ENCODE measurements at places on chromosomes 7 and 10. TPM values are rescaled to one million over a fixed set of nuclear protein-coding genes. Genes with fewer than 3 reads are reported as not detected.

The PNLIPRP3 gene
- polyA plus RNA-seq, result not detected

The GPR15LG gene
- polyA plus RNA-seq, result not detected

The RAB19 gene
- polyA plus RNA-seq, result 11.0 TPM

The ZPBP gene
- not detected for polyA plus RNA-seq

The PROSER2 gene
- polyA plus RNA-seq, result 6.5 TPM

The ADAP1 gene
- polyA plus RNA-seq, result 8.1 TPM

The TCF7L2 gene
- 52.6 TPM for polyA plus RNA-seq

The NOBOX gene
- polyA plus RNA-seq, result not detected

The MAT1A gene
- 4.4 TPM for polyA plus RNA-seq

The C10orf67 gene
- polyA plus RNA-seq, result 0.03 TPM

GRCh38 chr7:131255242-131255641, 72.4 kb upstream of the MKLN1 start:
- no peaks in the 10 kb centered on the region for H3K36me3 ChIP-seq
- no peaks in the 10 kb centered on the region for H3K27me3 ChIP-seq
- DNase-seq, result no peak
- H3K27ac ChIP-seq, result no peak overlapping the region
- H3K4me1 ChIP-seq, result no peaks in the 10 kb centered on the region

GRCh38 chr7:94605031-94605430, 50.9 kb downstream of the SGCE start:
- H3K27me3 ChIP-seq, result no peaks in the 10 kb centered on the region
- H3K4me1 ChIP-seq, result no peaks in the 10 kb centered on the region
- H3K4me3 ChIP-seq, result no peak overlapping the region
- no peak for DNase-seq
- no peak overlapping the region for H3K27ac ChIP-seq

- no peaks in the 10 kb centered on the region for H3K4me1 ChIP-seq
- H3K27ac ChIP-seq, result no peak overlapping the region
- no peaks in the 10 kb centered on the region for H3K36me3 ChIP-seq
- no peak overlapping the region for H3K4me3 ChIP-seq
- H3K27me3 ChIP-seq, result no peaks in the 10 kb centered on the region
These were observed 56.0 kb upstream of the MACROH2A2 start for GRCh38 chr10:69996611-69997010.

- DNase-seq, result no peak
- H3K36me3 ChIP-seq, result no peaks in the 10 kb centered on the region
- H3K27ac ChIP-seq, result no peak overlapping the region
- peaks cover 1% of the 10 kb centered on the region for H3K27me3 ChIP-seq
- H3K4me3 ChIP-seq, result no peak overlapping the region
These were observed 365.1 kb downstream of the AUTS2 start for GRCh38 chr7:69963393-69963792.

DNA sequence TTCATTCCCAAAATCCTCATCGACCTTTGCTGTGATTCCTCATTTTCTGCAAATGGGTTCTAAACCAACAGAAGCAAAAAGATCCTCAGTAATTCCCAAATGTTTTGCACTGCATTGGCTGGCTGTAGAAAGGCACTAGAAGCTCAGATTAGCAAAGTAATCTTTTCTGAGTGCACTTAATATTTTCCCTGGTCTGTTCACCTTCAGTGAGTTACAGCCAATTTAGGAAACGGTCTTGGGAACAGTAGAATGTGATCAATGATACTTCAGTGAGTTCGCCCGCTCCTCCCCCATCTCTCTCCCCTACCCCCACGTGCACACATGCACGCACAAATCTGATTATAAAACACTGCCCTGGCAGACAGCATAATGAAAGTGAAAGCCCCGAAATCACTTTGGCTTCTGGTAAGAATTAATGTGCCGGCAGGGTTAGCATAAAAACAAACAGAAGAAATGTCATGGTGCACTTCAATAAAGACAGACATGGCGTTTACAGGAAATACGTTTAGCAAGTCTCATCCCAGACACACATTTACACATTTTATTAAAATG, 201.3 kb upstream of the CDCA7L start:
- H3K27me3 ChIP-seq, result no peaks in the 10 kb centered on the region
- DNase-seq, result no peak
- H3K4me3 ChIP-seq, result no peak overlapping the region
- H3K36me3 ChIP-seq, result peaks cover 22% of the 10 kb centered on the region

DNA sequence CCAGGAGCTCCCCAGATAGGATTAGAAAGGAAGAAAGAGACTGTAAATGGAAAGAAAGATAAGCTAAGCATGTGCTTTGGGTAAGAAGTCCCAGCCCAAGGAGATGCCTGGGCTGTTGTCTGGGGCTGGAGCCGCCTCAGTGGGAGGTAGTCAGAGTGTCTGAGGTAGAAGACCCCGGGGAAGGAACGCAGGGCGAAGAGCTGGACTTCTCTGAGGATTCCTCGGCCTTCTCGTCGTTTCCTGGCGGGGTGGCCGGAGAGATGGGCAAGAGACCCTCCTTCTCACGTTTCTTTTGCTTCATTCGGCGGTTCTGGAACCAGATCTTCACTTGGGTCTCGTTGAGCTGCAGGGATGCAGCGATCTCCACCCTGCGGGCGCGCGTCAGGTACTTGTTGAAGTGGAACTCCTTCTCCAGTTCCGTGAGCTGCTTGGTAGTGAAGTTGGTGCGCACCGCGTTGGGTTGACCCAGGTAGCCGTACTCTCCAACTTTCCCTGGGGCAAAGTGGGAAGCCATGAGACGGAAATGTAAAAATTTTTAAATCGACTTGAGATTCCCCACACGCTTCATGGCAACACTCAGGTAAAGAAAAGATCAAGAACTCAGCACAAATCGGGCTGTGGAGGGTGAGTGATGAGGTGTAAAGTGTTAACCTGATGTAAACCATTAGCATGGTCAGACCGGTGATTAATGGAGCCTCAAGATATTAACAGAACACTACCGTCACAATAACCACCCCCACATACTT, 1.3 kb downstream of the HOXA1 start:
- no peak overlapping the region for H3K27ac ChIP-seq
- H3K4me3 ChIP-seq, result no peak overlapping the region
- peaks cover 100% of the 10 kb centered on the region for H3K27me3 ChIP-seq
- H3K4me1 ChIP-seq, result peaks cover 11% of the 10 kb centered on the region

DNA sequence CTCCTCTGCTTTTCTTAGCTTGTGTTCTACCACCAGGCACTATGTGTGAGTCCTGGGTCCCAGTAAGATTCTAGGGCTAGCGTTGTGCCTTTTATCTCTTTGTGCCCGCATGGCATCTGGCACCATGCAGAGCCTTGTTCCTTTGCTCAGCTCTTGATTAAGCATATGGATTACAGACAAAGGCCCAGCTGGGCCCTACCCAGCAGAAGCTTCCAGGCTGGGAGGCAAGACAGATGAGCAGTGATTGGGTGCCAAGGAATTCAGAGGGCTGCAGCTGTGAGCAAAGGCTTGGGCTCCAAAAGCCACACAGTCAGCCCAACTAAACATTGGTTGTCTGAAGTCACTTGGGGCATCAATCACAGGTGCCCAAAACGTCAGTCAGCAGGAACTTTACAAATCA, 2.0 kb downstream of the ACSM6 start:
- peaks cover 9% of the 10 kb centered on the region for H3K4me1 ChIP-seq
- no peaks in the 10 kb centered on the region for H3K27me3 ChIP-seq
- H3K36me3 ChIP-seq, result no peaks in the 10 kb centered on the region
- H3K27ac ChIP-seq, result no peak overlapping the region
- DNase-seq, result no peak

DNA sequence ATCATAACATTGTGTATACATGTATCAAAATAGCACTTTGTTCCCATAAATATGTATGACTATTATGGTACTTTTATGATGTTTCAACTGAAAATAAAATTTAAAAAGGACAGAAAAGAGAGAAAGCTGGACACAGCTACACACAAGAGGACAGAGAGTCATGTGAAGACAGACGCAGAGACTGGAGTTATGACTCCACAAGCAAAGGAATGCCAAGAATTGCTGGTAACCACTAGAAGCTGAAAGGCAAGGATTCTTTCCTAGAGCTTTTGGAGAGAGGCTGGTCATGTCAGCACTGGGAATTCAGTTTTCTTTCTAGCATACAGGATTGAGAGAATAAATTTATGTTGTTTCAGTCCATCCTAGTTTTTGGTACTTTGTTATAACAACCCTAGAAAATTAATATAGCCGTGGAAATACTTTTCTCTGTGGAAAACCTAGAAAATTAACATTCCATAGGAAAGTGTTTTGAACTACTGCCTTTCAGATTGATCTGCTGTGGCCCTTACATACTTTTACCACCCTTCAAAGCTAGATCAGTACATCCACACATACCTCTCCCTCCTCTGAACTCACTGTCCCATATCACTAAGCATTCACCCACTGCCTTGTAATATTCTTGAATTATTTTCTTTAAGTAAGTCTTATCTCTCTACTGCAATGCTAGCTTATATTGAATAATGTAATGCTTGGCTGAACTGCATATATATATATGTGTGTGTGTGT, 575.3 kb downstream of the IPMK start:
- H3K27ac ChIP-seq, result no peak overlapping the region
- no peaks in the 10 kb centered on the region for H3K36me3 ChIP-seq
- no peaks in the 10 kb centered on the region for H3K27me3 ChIP-seq
- DNase-seq, result no peak

- H3K4me3 ChIP-seq, result no peak overlapping the region
- peaks cover 8% of the 10 kb centered on the region for H3K4me1 ChIP-seq
- no peak overlapping the region for H3K27ac ChIP-seq
- H3K27me3 ChIP-seq, result no peaks in the 10 kb centered on the region
These were observed 13.0 kb upstream of the DLG5 start for GRCh38 chr10:77939561-77940001.

DNA sequence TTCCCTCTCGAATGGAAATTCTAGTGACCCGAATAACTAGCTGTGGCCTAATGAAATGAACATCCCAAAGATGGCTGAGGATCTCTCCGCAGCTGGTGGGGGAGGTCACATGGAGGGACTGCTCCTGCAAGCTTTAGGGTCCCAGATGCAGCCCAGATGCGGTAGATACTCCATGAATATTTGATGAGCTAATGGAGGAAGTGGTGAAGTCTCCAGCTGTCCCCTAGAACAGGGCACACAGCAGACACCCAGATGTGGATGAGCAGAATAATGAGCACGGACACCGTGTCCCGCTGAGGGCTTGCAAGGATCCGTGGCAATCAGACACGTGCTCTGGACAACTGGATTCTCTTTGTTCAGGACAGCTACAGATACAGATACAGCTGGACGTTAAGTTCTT, 59.2 kb downstream of the DENND2A start:
- no peak for DNase-seq
- H3K4me3 ChIP-seq, result no peak overlapping the region
- no peaks in the 10 kb centered on the region for H3K27me3 ChIP-seq
- no peak overlapping the region for H3K27ac ChIP-seq

- no peak overlapping the region for H3K4me3 ChIP-seq
- H3K27me3 ChIP-seq, result no peaks in the 10 kb centered on the region
- H3K36me3 ChIP-seq, result no peaks in the 10 kb centered on the region
- H3K27ac ChIP-seq, result no peak overlapping the region
- H3K4me1 ChIP-seq, result no peaks in the 10 kb centered on the region
These were observed 69.5 kb upstream of the ST8SIA6 start for GRCh38 chr10:17523917-17524316.

GRCh38 chr10:132926777-132927650, 15.4 kb downstream of the CFAP46 start:
- H3K27ac ChIP-seq, result no peak overlapping the region
- no peaks in the 10 kb centered on the region for H3K4me1 ChIP-seq
- H3K27me3 ChIP-seq, result no peaks in the 10 kb centered on the region
- H3K36me3 ChIP-seq, result no peaks in the 10 kb centered on the region
- H3K4me3 ChIP-seq, result no peak overlapping the region
- DNase-seq, result no peak

GRCh38 chr7:10245406-10245805, 728.3 kb upstream of the PHF14 start:
- H3K36me3 ChIP-seq, result no peaks in the 10 kb centered on the region
- no peak overlapping the region for H3K27ac ChIP-seq
- no peaks in the 10 kb centered on the region for H3K27me3 ChIP-seq
- no peak for DNase-seq
- no peaks in the 10 kb centered on the region for H3K4me1 ChIP-seq

DNA sequence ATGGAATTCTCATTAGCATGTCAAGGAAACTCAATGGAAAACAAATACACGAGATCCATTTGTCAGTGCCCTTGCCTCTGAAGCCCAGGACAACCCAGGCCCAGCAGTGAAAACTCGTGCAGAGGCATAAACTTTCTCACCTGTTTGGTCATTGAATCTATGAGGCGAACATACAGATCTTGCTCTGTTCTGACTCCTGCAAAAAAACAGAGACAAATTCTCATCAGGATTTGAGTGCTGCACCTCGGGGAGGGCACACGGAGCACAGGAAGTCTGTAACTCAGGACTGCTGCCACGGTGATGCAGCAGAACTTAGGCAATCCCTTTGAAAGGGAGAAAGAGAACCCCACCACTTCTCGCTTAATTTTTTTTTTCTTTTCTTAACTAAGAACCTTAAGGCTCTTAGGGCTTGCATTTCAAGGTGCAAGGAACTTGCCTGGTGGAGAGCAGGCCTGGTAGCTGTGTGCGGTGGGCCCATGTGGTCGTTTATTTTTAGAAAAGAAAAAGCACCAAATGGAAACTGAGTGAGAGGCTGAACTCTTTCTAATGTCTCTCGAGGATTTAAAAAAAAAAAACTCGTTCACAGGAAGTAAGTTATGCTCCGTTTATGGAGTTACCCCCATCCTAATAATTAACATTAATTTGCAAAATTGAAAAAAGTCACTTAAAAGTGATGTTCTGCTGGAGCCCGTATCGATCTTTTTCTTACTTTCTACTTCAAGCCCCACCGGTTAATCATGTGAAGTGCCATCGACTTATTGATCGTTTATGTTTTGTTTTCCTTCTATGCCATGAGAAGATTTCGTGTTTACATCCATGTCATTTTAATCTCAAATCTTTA, 1.8 kb downstream of the EBF3 start:
- H3K4me3 ChIP-seq, result no peak overlapping the region
- H3K27ac ChIP-seq, result no peak overlapping the region
- no peaks in the 10 kb centered on the region for H3K36me3 ChIP-seq

DNA sequence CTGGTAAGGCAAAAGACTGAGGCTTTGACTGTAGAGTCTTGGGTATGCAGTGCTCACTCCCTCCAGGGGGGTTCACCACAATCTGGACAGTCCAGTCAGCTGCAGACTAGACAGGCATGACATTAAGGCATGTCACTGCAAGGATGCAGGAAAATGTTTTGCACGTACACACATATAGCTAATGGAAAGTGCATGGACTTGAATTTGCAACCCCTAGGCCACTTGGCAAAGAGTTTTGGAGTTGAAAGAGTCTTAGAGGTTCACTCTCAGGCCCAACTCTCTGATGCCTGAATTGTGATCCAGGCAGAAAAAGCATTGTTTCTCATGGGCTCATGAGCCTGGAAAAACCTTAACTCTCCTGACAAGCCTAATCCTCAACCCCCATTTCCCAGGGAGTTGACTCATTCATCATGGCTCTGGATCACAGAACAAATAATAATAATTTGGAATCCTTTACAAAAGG, 51.9 kb downstream of the LAMB4 start:
- no peak for DNase-seq
- no peak overlapping the region for H3K27ac ChIP-seq
- H3K36me3 ChIP-seq, result no peaks in the 10 kb centered on the region
- no peak overlapping the region for H3K4me3 ChIP-seq
